ENCODE measurements at places on chromosomes 7 and 10.

DNA sequence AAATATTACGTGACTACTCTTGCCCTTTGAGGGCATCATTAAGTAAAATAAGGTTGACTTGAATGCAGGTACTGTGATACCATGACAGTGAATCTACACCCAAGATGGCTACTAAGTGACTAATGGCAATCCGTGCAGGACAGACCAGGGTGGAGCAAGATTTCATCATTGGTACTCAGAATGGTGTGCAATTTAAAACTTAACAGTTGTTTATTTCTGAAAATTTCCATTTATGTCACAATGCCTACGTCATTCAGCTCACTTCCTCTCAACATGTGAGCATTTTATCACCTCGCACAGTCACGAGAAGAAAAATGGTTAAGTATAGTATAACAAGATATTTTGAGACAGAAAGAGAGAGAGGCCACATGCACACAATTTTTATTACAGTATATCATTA lies 50.3 kb upstream of the MET start:
- no peak for DNase-seq

GRCh38 chr10:93542358-93542791 lies 24.1 kb upstream of the FFAR4 start:
- DNase-seq, result no peak

DNA sequence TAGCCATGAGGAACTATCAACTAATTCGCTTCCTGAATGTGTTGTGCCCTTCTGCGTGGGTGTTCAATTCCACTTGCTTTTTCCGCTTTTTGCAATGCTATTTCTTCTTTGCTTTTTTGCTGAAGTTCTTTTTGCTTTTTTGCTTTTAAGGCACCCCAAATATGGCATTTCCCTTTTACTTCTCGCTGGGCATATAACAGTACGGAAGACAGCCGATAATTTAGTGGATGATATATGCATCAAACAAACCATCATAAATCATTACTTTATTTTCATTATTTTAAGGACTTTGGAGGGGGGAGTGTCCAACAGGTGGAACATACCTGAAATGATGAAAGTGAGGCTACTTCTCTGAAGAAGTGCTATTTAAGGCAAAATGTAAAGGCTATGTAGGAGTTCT lies 277.0 kb upstream of the MTPN start:
- DNase-seq, result no peak

DNA sequence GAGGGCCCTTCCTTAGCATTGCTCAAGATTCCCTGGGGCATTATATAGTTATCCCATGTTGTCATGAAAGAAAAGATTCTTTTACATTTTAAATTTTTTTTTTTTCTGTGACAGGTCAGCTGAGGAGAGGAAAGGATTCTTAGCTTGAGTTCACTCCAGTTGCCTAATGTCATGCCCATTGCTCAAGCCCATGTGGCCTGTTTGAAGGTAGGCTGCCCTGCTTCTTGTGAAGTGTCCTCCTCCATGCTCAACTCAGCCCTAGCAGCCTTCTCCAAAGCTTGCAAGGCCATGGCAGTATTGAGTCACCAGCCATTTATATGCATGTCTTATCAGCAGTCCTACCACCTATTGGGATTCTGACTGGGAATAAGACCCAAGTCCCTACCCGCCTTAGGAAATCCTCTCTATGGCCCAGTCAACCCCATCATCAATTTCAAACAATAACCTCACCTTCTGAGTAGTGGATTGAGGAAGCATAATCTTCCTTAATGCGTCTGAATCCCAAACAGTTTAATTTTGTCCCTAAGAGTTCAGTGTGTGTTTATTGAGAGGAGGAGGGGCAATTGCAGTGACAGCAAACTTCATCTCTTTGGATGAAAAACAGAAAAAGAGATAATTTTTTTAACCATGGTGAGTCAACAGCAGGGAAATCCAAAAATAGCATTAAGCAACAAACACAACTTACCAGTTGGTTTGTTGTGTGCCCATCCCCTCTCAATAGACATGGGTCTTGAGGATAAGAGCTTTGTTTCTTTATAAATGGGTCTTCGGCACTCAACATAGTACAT lies 38.6 kb upstream of the WASL start:
- DNase-seq, result no peak

- DNase-seq, result no peak
These were observed 62.2 kb downstream of the ZEB1 start for GRCh38 chr10:31381171-31381570.

DNA sequence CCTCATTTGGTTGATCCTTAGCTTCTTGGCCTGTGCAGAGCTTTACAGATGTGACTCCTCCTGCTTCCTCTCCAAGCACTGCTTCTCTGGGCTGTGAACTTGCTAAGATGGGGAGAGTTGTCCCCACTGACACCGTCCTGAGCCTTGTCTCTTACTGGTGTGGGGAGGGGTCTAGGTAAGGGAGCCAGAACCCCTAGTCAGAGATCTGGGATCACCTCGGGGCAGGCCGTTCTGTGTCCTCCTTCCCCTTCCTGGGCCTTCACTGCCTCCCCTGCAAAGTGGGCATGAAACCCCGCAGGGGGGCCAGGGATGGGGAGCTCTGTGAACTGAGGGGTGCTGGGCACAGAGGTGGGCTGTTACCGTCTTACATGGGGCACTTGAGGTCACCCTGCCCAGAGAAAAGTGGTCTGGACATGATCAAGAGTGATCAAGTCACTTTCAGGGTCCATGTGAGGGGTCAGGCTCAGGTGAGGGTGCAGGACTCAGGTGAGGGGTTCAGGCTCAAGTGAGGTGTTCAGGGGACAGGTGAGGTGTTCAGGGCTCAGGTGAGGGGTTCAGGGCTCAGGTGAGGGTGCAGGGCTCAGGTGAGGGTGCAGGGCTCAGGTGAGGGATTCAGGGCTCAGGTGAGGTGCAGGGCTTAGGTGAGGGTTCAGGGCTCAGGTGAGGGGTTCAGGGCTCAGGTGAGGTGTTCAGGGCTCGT lies 86.2 kb downstream of the ADCY1 start:
- DNase-seq, result no peak

All from 8988T (cell line).